ENCODE measurements at places on chromosomes 13 and 19. TPM values are rescaled to one million over a fixed set of nuclear protein-coding genes. Genes with fewer than 3 reads are reported as not detected.
A peak's percentile ranks its signal among the peaks of the same experiment; 100 is the strongest.

DNA sequence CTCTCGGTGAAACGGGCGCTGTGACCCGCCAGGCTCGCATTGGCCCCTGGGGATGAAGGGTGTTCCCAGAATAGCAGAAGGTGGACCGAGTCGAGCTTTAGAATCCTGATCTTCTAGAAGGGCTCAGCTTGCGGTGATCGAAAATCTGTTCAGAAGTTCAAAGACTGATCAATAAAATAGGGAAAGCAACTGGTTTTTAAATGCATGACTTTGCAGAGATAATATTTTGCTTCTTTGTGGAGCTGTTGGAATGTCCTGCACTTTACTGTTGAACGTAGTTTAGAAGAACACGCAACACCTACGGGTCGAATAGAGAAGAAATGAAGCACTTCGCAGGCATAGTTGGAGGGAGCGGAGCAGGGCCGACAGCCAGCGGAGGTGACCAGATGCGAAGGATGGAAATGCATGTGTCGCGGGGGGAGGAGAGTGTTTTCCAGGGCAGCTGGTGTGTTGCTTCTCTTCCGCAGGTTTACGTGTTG is 766 bp downstream of the CEBPG start:
- peaks cover 7% of the 10 kb centered on the region for H3K4me1 ChIP-seq
- H3K27me3 ChIP-seq, result no peaks in the 10 kb centered on the region
- peak overlapping the region; percentile 87 for H3K4me3 ChIP-seq
- DNase-seq, result no peak
- peak overlapping the region; percentile 62 for H3K27ac ChIP-seq
- no peaks in the 10 kb centered on the region for H3K36me3 ChIP-seq

Gene ZNF865
- 16.4 TPM for total RNA-seq

DNA sequence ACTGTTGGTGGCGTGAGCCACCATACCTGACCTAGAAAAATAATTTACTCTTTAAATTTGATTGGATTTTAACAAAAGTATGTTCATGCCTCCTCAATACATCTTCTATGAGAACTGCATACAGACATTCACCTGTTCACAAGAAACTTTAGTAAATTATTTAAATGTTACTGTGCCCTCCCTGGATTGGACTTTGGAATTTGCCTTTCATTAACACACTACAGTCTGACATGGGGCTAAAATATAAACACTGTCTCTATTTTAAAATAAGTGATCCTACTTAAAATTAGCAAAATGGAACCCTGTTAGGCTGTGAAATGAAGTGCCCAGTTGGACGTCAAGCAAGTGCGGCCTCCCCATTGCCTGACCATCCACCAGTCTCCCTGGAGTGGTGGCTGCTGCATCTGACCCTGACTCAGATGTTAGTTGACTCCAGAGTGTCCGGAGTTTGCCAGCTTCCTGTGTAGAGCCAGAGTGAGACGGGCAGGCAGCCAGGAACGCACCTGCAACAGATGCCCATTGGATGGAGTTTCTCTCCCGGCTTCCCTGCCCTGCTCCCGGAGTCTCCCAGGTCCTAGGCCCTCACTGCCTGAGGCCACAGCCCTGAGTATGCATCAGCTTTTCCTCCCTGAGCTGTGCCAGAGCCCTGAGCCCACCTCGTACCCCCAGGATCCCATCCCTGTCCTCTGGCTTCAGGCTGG is 45.9 kb upstream of the ATP11A start:
- no peak overlapping the region for H3K27ac ChIP-seq
- H3K4me3 ChIP-seq, result no peak overlapping the region
- H3K36me3 ChIP-seq, result no peaks in the 10 kb centered on the region
- H3K4me1 ChIP-seq, result no peaks in the 10 kb centered on the region
- no peak for DNase-seq
- no peaks in the 10 kb centered on the region for H3K27me3 ChIP-seq

Gene ZNF763
- total RNA-seq, result 1.9 TPM

- no peaks in the 10 kb centered on the region for H3K36me3 ChIP-seq
- no peaks in the 10 kb centered on the region for H3K4me1 ChIP-seq
- no peaks in the 10 kb centered on the region for H3K27me3 ChIP-seq
- no peak for DNase-seq
- no peak overlapping the region for H3K4me3 ChIP-seq
Observed at GRCh38 chr13:23957981-23958380, 60.7 kb upstream of the C1QTNF9B start.

GRCh38 chr13:66794340-66795031 is 435.6 kb downstream of the PCDH9 start:
- H3K4me3 ChIP-seq, result no peak overlapping the region
- no peaks in the 10 kb centered on the region for H3K36me3 ChIP-seq
- peaks cover 1% of the 10 kb centered on the region for H3K4me1 ChIP-seq
- no peaks in the 10 kb centered on the region for H3K27me3 ChIP-seq

- no peaks in the 10 kb centered on the region for H3K27me3 ChIP-seq
- H3K4me3 ChIP-seq, result no peak overlapping the region
- DNase-seq, result no peak
- H3K27ac ChIP-seq, result no peak overlapping the region
- no peaks in the 10 kb centered on the region for H3K4me1 ChIP-seq
Observed at GRCh38 chr19:45645068-45645630, 6.0 kb upstream of the EML2 start.

Gene VMAC
- 3.9 TPM for total RNA-seq

Data from aorta (tissue), 5 donors.